ENCODE measurements at places on chromosomes 2 and 18. TPM values are rescaled to one million over a fixed set of nuclear protein-coding genes. Genes with fewer than 3 reads are reported as not detected.

Gene FAM124B
- total RNA-seq, result 11.5 TPM

Gene NPPC
- total RNA-seq, result 4.4 TPM

Gene FAM110C
- total RNA-seq, result 2.3 TPM

Gene CCDC68
- 4.4 TPM for total RNA-seq

Gene CBLN2
- 127 TPM for total RNA-seq

Gene CXCR1
- not detected for total RNA-seq

Gene DUSP2
- total RNA-seq, result 5.5 TPM

Gene CRYGD
- total RNA-seq, result 3.7 TPM

Gene EMILIN2
- 1.8 TPM for total RNA-seq

Gene PSTPIP2
- 2.3 TPM for total RNA-seq

Gene SIX2
- not detected for total RNA-seq

Gene AKAIN1
- not detected for total RNA-seq

Gene ZBTB14
- 27.7 TPM for total RNA-seq

Gene WDR33
- 84.2 TPM for total RNA-seq

Gene TMEM214
- total RNA-seq, result 14.5 TPM

Gene CTAGE1
- total RNA-seq, result not detected

Gene NAPG
- 126 TPM for total RNA-seq

Gene LYPD1
- 77.0 TPM for total RNA-seq

Gene CHST10
- total RNA-seq, result 44.5 TPM

Data from diencephalon (tissue), 1 donor.